SK-N-SH (cell line): ENCODE measurements at places on chromosomes 1 and 21.

DNA sequence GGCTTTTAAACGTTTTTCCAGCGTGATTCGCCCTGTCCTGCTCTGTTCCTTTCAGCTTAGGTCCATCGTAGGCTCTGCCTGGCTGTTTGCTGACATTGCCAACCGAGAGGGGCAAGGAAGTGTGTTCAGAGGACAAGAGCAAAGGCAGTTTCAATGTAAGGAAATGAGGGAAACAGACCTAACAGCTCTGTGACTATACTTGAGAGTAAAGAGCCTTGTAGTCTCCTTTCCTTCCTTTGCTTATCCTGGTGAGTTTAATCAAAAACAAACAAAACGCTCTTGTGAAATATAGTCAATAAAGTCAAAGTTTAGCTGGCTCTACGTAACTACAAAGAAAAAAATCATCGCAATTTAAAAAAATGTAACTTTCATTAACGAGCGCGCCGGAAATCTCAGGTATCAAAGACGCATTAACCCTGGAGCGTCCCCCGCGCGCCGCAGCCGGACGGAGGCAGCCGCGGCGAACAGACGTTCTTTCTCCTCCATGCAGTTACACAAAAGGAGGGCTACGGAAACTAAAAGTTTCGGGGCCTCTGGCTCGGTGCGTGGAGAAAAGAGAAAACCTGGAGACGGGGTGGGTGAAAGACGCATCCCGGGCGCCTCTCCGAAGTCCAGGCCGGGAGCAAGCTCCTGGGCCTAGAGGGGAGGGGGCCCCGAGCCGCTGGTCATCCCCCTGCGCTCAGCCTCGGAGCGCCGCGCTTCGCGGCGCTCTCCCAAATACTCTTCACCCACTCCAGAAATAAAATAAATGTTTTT, 617 bp upstream of the ADGRL2 start:
- DNase-seq, result peak; percentile 87

- peak; percentile 61 for DNase-seq
These were observed 1.4 kb downstream of the KLHDC7A start for GRCh38 chr1:18481921-18482701.

DNA sequence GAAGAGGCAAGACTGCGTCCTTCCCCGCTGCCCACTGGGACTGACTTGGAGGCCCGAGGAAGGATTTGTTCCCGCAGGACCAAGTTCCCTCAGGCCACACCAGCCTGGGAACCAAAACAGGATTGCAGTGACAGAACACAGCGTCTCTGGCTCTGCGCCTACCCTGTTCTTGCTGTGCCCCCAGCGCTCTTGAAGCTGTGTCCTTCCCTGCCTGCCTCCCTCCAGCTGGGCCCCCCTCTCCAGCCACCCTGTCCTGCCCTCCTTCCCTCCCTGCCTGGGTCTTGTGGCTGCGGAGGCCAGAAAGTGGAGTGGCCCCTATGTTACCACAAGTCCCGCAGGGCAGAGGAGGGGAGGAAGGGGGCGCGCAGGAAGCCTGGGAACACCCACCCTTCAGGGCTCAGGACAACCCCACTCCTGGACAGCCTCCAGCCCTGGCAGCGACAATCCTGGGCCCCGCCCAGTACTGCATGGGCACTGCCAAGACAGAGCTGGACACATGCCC, 164.9 kb downstream of the DYRK1A start:
- DNase-seq, result no peak

- DNase-seq, result no peak
These were observed 89.3 kb downstream of the SIM2 start for GRCh38 chr21:36788120-36788638.

- DNase-seq, result no peak
These were observed 54.9 kb downstream of the WDR64 start for GRCh38 chr1:241706967-241707366.

DNA sequence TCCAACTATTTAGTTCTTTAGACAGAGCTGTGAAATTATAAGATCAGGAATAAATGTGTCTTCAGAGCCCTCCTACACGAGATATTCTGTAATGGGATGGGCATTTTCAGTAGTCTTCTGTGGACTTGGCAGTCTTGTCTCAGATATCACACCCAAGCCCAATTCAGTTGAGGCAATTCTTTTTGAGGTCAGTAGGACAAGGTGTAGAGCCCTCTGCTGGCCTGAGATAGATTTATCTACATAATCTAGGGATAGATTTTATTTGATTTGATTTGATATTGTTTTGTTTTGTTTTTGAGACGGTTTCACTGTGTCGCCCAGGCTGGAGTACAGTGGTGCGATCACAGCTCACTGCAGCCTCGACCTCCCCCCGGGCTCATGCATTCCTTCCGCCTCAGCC, 77.5 kb downstream of the FMN2 start:
- DNase-seq, result no peak

GRCh38 chr1:228400692-228401454, 5.8 kb downstream of the TRIM11 start:
- DNase-seq, result no peak

- DNase-seq, result peak; percentile 14
These were observed 61.3 kb downstream of the H3-3A start for GRCh38 chr1:226123591-226124471.
